ENCODE measurements at places on chromosomes 3 and 15.

GRCh38 chr3:157129803-157130466, 30.0 kb downstream of the CCNL1 start:
- no peak for DNase-seq

DNA sequence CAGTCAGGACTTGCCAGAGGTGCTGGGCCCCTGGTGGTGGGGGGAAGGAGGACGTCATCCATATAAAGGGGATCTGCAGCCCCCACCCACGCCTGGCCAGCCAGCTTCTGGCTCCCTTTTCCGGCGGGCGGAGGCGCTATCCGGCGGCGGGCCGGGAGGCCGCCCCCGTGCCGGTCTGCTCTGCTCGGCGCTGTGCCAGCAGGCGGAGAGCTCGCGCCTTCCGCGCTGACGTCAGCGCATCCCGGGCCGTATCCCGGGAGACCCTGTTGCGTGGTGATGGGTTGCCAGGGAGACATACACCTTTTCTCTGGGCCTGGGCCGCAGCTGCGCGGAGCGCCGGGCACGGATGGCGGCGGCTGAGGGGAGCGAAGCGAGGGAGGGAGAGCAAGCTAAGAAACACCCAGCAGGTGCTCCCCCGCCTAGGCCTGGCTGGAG, 1.1 kb downstream of the FAM131A start:
- DNase-seq = peak; percentile 88

- no peak for DNase-seq
Measured at GRCh38 chr15:96354731-96355567, 24.4 kb downstream of the NR2F2 start.

DNA sequence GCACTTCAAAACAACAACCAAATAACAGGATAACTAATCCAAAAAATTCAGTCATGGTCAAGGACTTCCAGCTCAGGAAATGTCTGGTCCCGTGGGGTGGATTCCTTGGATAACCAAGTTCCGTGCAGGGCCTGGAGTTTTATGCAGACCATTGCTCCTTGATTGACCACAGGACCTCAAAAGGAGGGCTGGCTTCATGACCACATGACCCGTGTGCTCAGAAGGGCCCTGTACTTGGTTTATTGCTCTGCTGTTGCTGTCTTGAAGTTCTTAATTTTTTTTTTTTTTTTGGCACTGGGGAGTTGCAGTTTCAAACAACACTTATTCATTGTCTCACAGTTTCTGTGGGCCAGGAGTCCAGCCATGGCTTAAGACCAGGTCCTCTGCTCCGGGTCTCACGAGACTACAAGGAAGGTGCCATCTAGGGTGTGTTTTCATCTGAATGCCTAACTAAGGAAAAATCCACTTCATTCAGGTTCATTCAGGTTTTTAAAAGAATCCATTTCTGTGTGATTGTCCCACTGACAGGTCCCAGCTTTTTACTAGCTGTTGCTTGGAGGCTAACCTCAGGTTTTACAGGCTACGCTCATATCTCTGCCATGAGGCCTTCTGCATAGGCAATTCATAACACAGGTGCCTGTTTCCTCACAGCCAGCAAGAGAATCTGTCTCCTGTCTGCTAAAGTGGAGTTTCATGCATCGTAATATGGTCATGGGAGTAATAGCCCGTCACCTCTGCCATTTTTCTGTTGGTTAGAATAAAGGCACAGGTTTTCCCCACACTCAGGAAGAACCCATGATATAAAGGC, 65.3 kb downstream of the FLNB start:
- DNase-seq = no peak

GRCh38 chr15:45106002-45106790, 7.8 kb downstream of the DUOX2 start:
- DNase-seq = peak; percentile 49

DNA sequence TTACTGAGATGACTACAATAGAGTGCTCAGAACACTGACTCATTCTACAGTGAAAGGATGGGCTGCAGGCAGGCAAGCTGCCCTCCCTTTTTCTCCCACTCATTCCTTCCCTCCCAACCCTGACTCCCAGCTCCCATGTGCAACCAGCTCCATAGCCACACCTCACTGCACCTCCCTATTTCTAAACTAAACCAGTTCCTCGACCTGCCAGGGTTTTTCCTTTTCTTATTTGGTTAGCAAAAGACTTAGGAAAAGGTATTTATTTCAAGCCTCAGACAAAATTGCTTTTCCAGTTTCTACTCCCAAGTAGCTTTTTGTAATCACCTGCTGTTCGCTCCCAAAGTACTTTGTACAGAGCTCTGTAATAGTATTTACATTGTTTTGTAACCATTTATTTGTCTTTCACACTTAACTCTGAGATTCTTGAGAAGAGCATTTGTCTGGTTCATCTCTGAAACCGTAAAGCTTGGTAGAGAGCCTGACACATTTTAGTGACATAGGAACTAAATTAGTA, 2.2 kb downstream of the AADAC start:
- DNase-seq = no peak

DNA sequence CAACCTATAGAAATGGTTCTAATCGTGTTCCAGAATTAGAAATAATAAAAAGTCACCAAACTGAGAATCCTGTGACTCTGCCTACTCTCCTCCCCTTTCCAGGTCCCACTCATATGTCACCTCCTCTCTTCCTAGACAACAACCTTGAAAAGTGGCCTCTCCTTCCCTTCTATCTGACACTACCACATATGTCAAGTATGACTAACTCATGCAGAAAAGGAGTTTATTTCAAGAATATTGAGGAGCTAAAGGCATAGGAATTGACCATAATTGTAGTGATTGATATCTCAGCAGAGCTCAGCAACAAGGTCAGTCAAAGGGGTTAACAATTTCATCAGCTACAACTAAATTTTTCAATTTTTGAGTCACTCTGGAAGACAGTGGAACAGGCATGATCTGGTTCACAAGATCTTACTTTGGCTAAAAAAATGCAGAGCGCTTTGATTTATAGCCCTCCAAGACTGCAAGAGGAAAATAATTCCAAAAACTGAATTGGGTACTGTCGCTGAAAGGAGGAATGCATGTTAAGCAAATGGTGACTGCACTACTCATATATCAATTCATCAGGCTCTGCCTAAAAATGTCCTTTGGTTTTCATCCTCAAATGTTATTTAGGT, 160.6 kb upstream of the ARHGEF26 start:
- DNase-seq = no peak

GRCh38 chr15:73518876-73519733, 76.1 kb downstream of the REC114 start:
- no peak for DNase-seq

GRCh38 chr3:50192689-50193141, 1.3 kb downstream of the GNAT1 start:
- peak; percentile 84 for DNase-seq

DNA sequence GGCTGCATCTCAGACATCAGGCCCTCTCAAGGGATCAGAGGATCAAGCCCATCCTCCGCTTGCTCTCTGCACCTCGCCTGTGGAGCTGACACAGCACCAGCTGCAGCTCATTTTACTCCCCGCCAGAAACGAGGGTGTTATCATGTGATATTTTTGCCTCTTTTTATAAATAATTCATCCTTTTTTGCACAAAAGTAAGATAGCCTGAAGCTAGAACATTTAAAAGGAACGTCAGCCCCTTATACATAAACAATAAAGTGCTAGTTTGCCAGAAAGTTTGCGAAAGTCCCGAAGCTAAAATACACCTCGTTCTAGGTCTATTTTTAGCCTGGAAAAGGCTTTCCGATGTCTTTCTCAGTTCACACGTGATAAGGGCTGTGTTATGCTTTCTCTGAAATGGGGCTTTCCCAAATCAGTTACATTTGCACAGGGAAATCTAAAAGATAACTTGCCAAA, 9.6 kb upstream of the FAM174B start:
- no peak for DNase-seq

DNA sequence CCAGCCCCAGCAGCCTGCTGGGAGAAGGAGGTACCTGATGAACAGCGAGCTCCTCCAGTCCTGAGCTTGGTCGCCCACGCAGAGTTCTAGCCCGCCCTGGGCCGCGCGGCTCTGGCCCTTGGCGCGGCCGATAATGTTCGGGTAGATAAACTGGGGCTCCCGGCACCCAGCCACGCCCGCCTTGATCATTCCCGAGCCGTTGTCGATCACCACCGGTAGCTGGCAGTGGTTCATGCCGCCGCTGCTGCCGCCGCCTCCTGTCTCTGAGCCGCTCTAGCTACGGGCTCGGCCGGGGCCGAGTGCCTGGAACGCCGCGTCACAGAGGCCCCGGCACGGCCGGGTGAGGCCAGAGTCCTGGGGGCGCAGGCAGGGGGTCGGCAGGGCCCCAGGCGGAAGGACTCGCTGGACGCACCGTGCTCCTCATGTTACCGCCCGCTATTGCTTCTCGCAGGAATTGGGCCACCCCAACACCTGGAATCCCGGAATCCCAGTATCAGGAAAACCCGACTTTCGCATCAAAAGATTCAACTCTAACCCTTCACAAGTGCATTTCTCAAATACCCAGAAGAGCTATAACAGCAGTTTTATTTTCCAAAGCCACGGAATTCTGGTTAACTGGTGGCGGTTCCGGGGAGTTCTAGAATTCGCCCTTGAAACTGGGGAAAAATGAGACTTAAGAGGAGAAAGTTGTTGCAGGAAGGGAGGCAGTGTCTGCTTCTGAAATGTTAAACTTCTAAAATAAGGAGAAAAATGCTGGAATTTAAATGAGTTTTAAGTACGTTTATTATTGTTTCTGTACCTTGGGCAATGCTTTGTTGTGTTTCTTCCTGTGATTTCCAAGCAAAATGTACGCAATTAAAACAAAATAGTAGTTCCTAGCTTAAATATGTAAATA, at the start of gene ACTRT3:
Gene ACTRT3 (minus strand): TSS at position 275 of the 895 bp plus-strand sequence. CDS start 41 bp downstream, at position 234.
- DNase-seq = peak; percentile 83

GRCh38 chr3:127014536-127015281, 31.8 kb downstream of the PLXNA1 start:
- no peak for DNase-seq

DNA sequence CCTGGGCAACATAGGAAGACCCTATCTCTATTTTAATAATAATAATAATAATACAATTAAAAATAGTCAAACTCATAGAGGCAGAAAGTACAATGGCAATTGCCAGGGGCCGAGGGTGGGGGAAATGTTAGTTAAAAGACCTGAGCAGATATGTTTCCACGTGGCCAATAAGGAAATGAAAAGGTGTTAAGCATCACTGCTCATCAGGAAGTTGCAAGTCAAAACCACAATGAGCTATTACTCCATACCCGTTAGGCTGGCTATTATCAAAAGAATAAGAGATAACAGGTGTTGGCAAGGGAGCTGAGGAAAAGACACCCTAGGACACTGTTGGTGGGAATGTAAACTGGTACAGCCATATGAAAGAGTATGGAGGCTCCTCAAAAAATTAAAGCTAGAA, 60.4 kb upstream of the PRSS50 start:
- no peak for DNase-seq

- peak; percentile 62 for DNase-seq
Measured at GRCh38 chr15:68640791-68641331, 62.1 kb downstream of the CORO2B start.

GRCh38 chr15:38539008-38539343, 25.6 kb downstream of the RASGRP1 start:
- DNase-seq = no peak

DNA sequence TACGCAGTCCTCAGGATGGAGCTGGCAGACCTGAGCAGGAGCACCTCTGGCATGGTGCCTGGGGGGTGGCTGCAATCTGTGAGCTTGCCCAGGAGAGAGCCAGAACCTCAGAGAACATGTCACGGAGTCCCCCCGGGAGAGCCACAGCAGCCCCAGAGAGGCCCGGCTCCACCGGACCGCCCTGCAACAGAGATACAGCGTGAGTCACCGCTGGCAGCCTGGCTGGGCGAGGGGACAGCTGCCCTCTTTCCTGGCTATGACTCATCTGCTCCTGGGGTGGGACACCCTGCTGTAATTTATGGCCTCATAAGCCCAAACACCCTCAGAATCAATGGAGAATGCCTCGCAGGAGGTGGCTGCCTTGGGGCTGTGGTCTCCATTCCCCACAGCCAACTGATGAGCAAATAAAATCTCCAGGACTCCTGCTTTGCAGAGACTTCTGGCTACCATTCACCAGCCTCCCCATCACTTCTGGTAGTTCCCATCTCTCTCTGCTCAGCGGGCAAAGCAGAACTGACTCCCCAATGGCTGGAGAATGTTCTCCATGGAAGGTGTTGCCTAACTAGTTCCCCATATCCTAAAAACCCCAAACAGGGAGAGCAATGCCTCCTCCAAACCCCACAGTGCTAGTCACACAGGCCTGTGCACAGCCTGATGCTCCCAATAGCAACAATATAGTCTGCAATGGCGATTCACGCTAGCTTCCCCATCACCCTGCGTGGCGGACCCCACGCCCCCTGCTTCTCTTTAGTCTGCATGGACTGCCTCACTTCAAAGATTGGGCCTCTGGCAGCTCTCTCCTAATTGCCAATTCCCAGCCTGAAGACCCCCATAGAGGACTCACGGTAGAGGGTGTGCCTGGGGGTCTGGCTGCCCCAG, 21.6 kb downstream of the ACSBG1 start:
- DNase-seq = peak; percentile 66

GRCh38 chr15:85010386-85011159, 28.9 kb downstream of the PDE8A start:
- no peak for DNase-seq

DNA sequence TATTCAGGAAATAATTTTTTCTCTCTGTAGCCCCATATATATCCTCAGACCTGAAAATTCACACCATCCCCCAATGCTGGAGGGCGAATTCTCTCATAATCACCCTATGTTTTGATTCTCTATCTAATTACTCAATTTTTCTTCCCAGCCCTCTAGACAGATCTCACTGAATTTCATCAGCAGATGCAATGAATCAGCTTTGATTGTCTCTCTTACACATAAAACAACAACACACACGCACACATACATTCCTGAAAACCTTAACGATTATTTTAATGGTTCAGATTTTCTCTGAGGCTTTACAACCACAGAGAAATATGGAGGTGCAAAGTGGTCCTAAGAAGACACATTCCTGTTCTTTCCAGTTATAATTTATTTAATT, 11.1 kb downstream of the RBMS3 start:
- DNase-seq = no peak

DNA sequence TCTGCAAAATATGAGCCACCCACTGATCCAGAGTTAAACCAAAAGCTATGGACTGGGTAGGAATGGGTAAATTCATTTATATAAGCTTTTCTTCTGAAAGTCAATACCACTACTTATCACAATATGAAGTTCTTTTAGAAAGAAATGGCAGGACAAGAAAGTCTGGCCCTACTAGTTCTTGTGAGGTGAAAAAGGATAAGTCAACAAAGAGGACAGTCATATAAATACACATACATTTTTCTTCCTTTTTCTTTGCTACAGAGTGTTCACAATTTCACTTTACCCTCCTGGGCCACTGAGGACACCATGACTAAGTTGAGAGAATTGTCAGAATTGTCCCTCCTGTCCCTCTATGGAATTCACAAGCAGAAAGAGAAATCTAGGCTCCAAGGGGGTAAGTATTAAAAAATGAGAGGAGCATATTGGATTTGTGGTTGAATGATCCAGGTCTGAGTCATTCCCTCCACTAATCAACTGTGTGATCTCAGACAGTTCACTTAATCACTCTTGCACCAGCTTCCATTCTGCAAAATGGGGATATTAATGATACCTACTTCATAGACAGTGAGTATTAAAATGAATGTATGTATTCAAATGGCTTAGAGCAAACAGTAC, 27.6 kb downstream of the ACP3 start:
- DNase-seq = no peak
